ENCODE measurements at places on chromosomes 5 and 9. TPM values are rescaled to one million over a fixed set of nuclear protein-coding genes. Genes with fewer than 3 reads are reported as not detected.

DNA sequence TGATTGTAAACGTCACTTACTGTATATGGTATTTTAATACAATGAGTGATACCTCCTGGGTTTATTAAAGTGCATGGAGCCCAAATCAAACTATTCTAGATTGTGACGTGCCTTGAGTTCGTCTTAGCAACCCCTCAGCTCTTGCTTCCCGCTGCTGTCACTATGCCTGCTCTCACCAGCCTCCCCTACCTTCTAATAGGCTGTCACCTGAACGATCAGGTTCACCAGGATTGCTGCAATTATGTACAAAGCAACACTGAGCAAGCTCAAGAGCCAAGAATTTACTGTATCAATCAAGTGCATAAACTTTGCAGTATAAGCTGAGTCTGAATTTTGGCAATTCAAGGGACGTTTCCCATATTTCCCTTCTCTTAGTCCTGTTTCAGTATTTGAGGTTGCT is 3.0 kb downstream of the LECT2 start:
- no peak for DNase-seq
- no peaks in the 10 kb centered on the region for H3K27me3 ChIP-seq
- no peaks in the 10 kb centered on the region for H3K4me1 ChIP-seq
- H3K36me3 ChIP-seq, result no peaks in the 10 kb centered on the region
- H3K27ac ChIP-seq, result no peak overlapping the region

- H3K27ac ChIP-seq, result no peak overlapping the region
- no peaks in the 10 kb centered on the region for H3K36me3 ChIP-seq
- no peaks in the 10 kb centered on the region for H3K27me3 ChIP-seq
- H3K4me3 ChIP-seq, result no peak overlapping the region
- H3K4me1 ChIP-seq, result no peaks in the 10 kb centered on the region
- DNase-seq, result no peak
Measured at GRCh38 chr5:106006242-106006641, 1664.5 kb downstream of the EFNA5 start.

- no peaks in the 10 kb centered on the region for H3K27me3 ChIP-seq
- H3K4me3 ChIP-seq, result no peak overlapping the region
- H3K36me3 ChIP-seq, result no peaks in the 10 kb centered on the region
- no peaks in the 10 kb centered on the region for H3K4me1 ChIP-seq
- no peak overlapping the region for H3K27ac ChIP-seq
- no peak for DNase-seq
Measured at GRCh38 chr5:21615195-21615765, 1237.9 kb downstream of the CDH12 start.

- no peak for DNase-seq
- no peaks in the 10 kb centered on the region for H3K27me3 ChIP-seq
- H3K36me3 ChIP-seq, result peaks cover 3% of the 10 kb centered on the region
- H3K4me1 ChIP-seq, result peaks cover 5% of the 10 kb centered on the region
- no peak overlapping the region for H3K27ac ChIP-seq
Measured at GRCh38 chr9:121242959-121243346, 25.0 kb upstream of the GSN start.

DNA sequence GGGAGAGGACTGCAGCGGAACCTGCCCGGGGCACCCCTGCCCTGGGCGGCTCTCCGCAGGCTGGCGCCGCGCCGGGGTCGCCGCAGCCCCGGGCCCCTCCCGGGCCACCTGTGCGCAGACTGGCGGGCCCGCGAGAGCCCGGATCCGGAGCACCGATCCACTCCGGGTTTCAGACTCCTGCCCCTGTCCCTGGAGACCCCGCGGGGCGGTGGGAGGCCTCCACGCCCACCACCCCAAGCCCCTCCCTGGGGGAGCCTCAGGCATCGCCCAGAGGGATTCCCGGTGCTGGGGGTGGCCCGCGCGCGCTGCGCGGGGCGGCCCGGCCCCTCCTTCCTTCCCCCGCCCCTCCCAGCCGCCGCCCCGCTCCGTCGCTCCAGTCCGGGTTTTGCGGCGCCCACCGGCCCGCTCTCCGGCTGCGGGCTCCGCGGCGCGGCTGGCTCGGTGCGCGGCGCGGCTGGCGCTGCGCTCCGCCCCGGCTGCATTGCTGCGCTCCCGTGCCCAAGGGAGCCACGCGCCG is at the start of gene UNC5A:
Gene UNC5A, plus strand, starts transcription at position 479 of the 517 bp plus-strand sequence. CDS start 192 bp downstream, outside the sequence.
- H3K27ac ChIP-seq, result no peak within 1 kb of the TSS
- H3K4me3 ChIP-seq, result no peak within 1 kb of the TSS
- peaks cover 7% of the 10 kb centered on the region for H3K4me1 ChIP-seq
- no peaks in the 10 kb centered on the region for H3K36me3 ChIP-seq

DNA sequence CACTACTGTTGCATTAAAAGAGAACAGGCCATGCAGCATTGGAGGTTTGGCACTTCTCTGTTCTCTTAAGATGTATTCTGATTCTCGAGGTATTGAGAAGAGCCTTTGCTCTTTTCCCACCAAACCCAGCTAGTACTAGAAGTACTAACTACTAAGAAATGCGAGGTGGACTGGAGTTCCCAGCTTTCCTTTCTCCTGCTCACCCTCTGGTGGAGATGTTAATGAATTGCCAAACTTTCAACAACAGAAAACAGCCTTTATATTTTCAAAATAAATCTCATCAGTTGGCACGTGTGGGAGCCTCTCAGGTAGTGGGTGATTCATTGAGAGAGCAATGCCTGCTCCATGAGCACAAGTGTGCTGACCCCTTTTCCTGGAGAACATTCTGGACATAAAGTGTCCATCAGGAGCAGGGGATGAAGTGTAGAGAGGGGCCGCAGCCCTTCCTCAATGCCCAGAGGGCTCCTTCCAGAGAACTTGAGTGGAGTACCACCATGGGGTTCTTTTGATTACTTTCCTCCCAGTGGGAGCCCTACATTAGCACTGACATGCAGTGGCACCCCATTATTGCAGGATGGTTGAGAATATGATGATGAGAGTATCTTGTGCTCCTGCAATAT is 45.7 kb downstream of the TMEM174 start:
- H3K4me3 ChIP-seq, result no peak overlapping the region
- DNase-seq, result no peak
- H3K4me1 ChIP-seq, result peaks cover 29% of the 10 kb centered on the region
- no peaks in the 10 kb centered on the region for H3K36me3 ChIP-seq
- H3K27ac ChIP-seq, result no peak overlapping the region

DNA sequence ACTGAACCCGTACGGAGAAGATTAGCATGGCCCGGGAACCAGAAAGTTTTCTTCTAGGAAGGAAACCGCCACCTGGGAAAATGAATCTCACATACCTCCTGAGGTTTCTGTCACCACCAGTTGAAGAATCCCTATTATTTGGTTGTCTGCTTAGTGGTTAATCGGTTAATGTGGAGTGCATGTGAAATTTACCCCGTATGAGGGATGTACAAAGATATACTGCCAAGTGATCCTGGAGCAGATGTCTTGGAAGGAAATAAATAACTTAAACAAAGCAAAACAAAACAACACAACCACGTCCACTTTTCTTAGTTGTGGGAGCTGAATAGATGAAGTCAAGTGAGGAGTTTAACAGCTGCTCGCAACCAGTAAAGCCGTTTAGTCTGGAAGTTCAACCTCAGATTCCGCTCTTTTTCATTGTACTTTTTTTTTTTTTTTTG is 3.8 kb downstream of the DMRT2 start:
- peaks cover 4% of the 10 kb centered on the region for H3K27me3 ChIP-seq
- peaks cover 15% of the 10 kb centered on the region for H3K4me1 ChIP-seq
- H3K36me3 ChIP-seq, result no peaks in the 10 kb centered on the region
- no peak overlapping the region for H3K27ac ChIP-seq
- DNase-seq, result no peak

DNA sequence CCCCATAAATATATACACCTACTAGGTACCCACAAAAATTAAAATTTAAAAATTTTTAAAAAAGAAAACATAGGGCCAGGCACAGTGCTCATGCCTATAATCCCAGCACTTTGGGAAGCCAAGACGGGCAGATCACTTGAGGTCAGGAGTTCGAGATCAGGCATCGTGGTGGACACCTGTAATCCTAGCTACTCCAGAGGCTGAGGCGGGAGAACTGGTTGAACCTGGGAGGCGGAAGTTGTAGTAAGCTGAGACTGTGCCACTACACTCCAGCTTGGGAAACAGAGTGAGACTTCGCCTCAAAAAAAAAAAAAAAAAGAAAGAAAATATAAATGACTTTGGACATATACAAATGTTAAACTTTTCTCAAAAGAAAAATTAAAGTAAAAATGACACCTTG is 33.3 kb upstream of the RNF38 start:
- DNase-seq, result no peak
- H3K36me3 ChIP-seq, result no peaks in the 10 kb centered on the region
- no peaks in the 10 kb centered on the region for H3K27me3 ChIP-seq
- no peak overlapping the region for H3K27ac ChIP-seq
- H3K4me3 ChIP-seq, result no peak overlapping the region

GRCh38 chr9:36986468-36987408 is 47.3 kb downstream of the PAX5 start:
- no peak overlapping the region for H3K27ac ChIP-seq
- H3K36me3 ChIP-seq, result no peaks in the 10 kb centered on the region
- peaks cover 6% of the 10 kb centered on the region for H3K4me1 ChIP-seq

The HIGD2A gene
- 54.3 TPM for total RNA-seq

DNA sequence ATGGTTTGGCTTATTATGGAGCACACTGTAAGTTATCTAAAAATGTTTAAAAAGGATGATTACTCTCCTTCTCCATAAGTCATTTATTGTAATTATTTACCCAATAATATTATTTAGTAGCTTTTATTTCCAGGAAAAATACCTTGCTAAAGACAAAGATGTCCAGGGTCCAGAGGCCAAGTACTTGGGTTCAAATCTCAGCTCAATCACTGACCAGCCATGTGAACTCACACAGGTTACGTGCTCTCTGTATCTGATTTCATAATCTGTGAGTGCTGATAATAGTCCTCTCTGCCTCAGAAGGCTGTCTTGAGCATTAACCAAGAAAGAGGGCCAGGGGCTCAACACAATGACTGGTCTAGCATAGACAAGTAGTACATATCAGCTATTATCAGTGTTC is 27.0 kb downstream of the ALDH1A1 start:
- peaks cover 43% of the 10 kb centered on the region for H3K36me3 ChIP-seq
- no peak overlapping the region for H3K4me3 ChIP-seq
- DNase-seq, result no peak

DNA sequence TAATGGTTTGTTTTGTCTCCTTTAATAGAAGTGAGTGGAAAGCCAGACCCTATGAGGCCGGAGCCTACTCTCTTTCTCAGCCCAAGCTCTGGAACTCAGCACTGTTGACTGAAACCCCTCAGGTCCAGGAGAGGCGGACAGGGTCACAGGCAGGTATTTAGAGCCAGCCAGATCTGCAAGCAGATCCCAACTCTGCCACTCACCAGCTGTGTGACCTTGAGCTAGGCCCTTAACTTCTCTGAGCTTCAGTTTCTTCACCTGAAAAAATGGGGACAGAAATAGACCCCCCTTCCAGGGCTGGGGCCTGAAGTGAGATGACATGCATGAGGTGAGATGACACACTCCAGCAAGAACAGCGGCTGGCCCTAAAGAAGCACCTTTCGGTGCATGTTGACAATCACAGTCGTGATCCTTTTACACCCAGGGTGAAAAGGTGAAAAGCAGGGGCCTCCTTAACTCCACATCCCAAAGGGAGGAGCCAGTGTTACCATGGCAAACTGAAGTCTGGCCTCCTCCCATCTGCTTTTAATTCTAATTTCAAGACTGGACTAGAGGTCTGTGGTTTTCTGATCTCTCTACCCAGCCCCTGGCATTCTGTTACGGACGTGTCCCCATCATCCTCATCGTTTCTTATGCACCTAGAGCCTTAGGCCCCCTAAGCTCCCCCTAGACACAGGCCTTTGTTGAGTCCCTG is 27.2 kb downstream of the MORN5 start:
- H3K36me3 ChIP-seq, result no peaks in the 10 kb centered on the region
- H3K27me3 ChIP-seq, result no peaks in the 10 kb centered on the region
- H3K4me1 ChIP-seq, result no peaks in the 10 kb centered on the region
- no peak overlapping the region for H3K27ac ChIP-seq
- no peak overlapping the region for H3K4me3 ChIP-seq

DNA sequence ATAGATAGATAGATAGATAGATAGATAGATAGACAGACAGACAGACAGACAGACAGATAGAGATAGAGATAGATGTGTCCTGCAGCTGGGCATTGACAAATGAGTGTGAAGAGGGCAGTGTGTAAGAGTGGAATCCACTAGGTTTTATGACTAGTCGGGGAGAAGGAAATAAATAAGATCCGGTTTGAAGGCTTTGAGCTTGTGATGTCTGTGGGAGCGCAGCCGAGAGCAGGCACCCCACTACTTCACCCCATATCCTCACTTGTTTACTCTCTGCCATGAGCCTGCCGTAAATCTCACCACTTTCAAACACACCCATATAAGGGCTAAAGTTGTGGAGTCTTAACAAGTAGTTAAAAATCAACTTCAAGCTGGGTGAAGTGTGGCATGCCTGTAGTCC is 1.4 kb upstream of the SUSD1 start:
- H3K4me1 ChIP-seq, result peaks cover 15% of the 10 kb centered on the region
- DNase-seq, result no peak
- no peaks in the 10 kb centered on the region for H3K36me3 ChIP-seq
- no peak overlapping the region for H3K4me3 ChIP-seq

DNA sequence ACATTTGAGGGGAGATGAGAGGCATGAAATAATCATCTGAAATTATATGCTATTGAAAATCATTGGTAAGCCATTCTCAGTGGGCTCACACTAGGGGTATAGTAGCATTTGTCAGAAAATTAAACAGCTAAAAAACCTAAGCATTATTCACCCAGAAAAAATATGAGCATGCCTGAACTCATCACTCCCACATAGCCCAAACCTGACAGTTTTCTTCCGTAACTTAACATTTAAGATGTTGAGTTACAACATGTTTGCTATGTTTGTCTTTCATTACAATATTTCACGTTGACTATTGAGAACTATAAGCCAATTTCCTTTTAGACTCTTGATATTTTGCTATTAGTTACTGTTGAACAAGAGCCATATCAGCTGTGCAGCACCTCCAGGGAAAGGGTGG is 23.5 kb upstream of the GHR start:
- H3K4me3 ChIP-seq, result no peak overlapping the region
- no peak overlapping the region for H3K27ac ChIP-seq
- H3K36me3 ChIP-seq, result no peaks in the 10 kb centered on the region
- H3K27me3 ChIP-seq, result no peaks in the 10 kb centered on the region
- H3K4me1 ChIP-seq, result no peaks in the 10 kb centered on the region

DNA sequence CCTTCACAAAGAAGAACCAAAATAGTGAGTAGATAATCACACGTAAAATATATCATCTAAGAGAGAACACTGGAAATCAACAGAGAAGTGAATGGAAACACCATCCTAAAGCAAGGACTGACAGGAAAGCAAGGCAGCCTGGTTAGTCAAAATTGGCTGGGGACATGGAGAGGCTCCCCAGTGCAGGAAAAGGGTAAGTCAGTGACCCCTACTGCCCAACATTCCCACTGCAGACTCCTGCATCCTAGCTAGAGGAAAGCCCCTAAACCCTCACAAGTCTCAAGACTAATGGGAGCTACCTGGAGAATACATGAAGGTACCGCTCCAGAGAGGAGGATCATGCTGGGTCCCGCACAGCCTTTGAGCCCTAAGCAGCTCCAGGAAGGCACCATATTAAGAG is 60.1 kb downstream of the ZDHHC21 start:
- H3K27ac ChIP-seq, result no peak overlapping the region
- H3K4me1 ChIP-seq, result no peaks in the 10 kb centered on the region
- H3K27me3 ChIP-seq, result no peaks in the 10 kb centered on the region
- H3K36me3 ChIP-seq, result no peaks in the 10 kb centered on the region
- H3K4me3 ChIP-seq, result no peak overlapping the region
- DNase-seq, result no peak

The DRD1 gene
- total RNA-seq, result 0.21 TPM

The RUSC2 gene
- 34.3 TPM for total RNA-seq

The EXOSC2 gene
- total RNA-seq, result 26.7 TPM
